ENCODE measurements at places on chromosomes 3 and 15.

GRCh38 chr3:125591116-125591760 lies 4.1 kb downstream of the OSBPL11 start:
- no peak for DNase-seq

DNA sequence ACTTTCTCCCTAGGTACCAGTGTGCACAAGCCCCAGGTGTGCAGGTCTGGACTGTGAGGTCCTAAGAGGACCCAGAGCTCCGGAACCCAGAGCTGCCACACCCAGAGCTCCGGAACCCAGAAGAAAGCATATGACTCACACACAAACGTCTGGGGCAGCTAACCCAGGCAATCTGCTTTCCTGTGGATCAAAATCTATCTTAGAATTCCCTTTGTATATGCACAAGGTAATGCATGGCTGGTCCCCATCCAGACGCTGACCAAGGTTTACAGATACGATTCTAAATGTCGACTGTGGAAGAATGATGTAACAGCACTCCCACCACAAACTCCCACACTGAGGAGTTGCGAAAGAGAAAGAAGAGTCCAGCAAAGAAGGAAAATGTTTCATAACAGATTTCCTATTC lies 15.7 kb downstream of the KCNMB2 start:
- DNase-seq, result peak; percentile 30

- peak; percentile 66 for DNase-seq
Observed at GRCh38 chr3:31732548-31732947, 199.8 kb downstream of the STT3B start.

DNA sequence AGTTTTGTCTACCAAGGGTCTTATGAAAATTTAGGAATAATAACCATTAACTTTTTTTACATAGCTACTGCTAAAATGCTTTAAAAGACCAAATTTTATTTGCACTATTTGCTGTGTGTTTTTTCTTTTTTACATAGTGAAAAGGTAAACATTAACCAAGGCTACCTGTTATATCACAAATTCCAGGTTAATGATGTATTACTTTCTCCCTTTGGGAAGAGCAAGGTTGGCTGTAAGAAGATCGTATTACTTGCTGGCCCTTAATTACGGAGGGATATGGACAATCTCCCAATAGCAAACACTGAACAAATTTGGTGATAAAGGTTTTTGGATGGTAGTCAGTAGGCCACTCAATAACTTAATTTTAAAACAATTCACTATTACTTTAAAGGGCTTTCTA lies 22.4 kb downstream of the LRRC58 start:
- no peak for DNase-seq

DNA sequence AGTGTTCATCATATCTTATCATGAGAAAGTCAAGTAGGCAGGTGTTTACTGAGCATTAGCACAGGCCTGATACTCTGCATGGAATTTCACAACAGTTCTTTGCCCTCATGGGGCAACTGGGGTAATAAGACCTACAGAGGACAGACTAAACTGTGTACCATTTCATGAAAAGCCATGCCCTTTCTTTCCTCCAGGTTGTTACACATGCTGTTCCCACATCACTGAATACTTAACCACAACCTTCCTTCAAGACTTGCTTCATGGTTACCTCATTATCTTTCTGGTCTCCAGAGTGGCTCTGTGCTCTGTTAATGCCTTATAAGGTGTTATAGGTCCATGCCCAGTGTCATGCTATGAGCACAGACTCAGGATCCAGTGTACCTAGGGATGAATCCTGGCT lies 28.2 kb upstream of the RSL24D1 start:
- no peak for DNase-seq

DNA sequence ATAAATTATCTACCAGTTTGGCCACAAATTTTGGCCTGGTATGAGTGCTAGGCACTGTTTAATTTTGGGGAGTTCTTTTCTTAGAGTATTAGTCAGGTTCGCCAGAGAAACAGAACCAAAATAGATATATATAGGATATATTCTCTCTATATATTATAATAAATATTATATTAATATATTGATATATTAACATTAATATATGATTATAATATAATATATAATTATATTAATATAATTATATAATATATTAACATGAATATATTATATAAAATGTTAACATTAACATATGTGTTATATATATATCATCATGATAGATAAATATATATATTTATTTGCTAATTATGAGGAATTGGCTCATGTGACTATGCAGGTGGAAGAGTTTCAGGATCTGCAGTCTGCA lies 137.8 kb upstream of the CHRNA7 start:
- no peak for DNase-seq

DNA sequence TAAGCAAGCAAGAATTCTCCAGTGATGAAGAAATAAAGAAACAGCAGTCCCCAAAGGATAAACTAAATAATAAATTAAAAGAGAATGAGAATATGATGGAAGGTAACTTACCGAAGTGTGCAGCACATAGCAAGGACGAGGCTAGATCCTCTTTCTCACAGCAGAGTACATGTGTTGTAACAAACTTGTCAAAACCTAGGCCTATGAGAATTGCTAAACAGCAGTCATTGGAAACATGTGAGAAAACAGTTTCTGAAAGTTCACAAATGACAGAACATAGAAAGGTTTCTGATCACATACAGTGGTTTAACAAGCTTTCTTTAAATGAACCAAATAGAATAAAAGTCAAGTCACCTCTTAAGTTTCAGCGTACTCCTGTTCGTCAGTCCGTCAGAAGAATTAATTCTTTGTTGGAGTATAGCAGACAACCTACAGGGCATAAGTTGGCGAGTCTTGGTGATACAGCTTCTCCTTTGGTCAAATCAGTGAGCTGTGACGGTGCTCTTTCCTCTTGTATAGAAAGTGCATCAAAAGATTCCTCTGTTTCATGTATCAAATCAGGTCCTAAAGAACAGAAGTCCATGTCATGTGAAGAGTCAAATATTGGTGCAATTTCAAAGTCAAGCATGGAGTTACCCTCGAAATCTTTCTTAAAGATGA lies 4.5 kb upstream of the SCG5 start:
- no peak for DNase-seq

DNA sequence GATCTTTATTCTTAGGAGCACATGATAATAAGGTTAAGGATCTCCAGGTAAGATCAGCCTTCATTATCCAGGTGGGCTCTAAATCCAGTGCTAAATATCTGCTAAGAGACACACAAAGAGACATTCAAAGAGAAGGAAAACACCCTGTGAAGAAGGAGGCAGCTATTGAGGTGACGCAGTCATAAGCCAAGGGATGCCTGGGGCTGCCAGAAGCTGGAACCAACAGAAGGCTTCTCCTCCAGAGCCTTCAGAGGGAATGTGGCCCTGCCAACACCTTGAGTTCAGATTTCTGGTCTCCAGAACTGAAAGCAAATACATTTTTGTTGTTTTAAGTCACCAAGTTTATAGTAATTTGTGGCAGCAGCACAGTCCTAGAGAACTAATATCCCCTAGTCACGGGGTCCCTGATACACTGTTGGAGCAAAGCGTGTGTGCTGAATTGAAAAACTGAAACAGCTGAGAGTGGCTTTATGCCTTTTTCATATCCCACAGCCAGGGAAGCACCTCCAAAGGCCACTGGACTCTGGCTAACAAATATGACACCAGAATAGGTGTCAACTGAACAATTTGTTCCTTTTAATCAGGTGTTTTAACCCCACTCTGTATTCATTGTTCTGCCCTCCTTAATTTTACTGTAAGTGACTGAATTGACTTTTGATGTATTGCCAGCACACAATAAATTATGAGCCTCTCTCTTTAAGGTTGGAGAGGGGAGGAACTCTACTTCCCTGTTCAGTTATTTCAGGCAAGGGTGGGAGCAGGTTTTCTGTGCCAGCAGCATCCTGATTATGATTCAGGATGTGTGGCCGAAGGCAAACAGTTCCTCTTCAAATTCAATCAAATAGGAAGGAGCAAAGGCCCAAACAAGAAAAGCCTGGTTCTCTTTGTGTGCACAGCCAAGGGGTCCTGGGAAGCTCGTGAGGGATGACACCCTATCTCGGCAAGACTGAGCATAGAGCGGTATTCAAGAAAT lies 151.8 kb upstream of the HES1 start:
- DNase-seq, result no peak

- no peak for DNase-seq
Observed at GRCh38 chr15:34944936-34945335, 24.6 kb downstream of the AQR start.

GRCh38 chr3:156763931-156764720 lies 62.0 kb upstream of the LEKR1 start:
- DNase-seq, result no peak

GRCh38 chr3:196843435-196844110 lies 24.1 kb upstream of the SENP5 start:
- no peak for DNase-seq

GRCh38 chr3:632571-633170 lies 436.1 kb downstream of the CHL1 start:
- no peak for DNase-seq
